ENCODE measurements at places on chromosomes 4 and X.

DNA sequence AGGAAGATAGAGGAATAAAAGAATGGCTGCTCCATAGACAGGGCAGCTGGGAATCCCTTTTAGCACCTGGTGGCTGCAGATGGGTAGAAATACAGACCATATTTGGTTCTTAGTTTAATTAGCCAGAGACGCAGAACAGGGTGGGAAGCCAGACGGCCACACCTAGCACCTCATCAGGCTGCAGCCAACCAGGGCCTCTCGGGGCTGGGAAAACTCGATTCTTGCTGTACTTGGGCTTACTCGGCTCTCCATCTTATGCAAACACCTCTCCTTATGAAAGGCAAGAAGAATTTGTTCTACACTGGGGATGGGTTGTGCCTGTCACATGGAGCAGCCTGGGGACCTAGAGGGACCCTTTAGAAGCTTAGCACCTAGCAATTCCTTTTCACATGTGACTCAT is 19.7 kb downstream of the IRAK1 start:
- DNase-seq: no peak

GRCh38 chr4:169622566-169622965 is 2.2 kb downstream of the CLCN3 start:
- no peak for DNase-seq

GRCh38 chr4:17491196-17491595 is 20.7 kb downstream of the QDPR start:
- DNase-seq: no peak

- DNase-seq: no peak
Observed at GRCh38 chr4:76696109-76696508, 201.8 kb downstream of the SOWAHB start.

DNA sequence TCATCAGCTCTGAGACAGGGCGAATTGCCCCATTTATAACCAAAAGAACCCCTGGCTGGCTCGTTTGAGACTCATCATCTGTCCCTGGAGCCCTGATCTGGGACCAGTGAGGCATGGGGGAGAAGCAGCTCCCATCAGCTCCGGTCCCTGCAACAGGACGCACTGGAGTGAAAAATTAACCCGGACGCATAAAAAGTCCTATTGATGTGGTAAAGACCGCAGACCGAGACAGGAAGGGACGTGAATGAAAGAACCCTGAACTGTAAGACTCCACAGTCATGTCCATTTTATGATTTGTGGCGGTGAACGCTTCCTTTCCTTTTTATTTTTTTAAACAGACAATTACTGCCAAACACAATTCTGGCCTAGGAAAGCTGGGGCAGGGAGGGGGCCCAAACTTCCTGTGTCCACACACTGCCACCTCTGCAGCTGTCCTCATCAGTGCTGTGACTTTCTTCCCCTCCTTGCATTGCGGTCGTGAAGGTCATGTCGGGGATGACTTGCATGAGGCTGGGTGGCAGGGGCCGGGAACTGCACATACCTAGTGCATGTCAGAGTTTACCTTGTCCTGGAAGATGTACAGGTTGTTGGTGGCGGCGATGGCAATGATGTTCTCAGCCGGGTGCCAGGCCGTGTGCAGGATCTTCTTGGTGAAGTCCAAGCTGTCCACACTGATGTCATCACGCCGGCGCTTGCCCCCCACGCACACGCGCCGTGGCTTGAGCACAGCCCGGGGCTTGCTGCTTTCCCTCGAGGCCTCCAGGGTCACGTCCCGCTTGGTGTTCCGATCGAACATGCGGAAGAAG is 53.3 kb downstream of the WFS1 start:
- DNase-seq: no peak

- DNase-seq: no peak
Observed at GRCh38 chr4:165744370-165744769, 128.7 kb upstream of the TLL1 start.

DNA sequence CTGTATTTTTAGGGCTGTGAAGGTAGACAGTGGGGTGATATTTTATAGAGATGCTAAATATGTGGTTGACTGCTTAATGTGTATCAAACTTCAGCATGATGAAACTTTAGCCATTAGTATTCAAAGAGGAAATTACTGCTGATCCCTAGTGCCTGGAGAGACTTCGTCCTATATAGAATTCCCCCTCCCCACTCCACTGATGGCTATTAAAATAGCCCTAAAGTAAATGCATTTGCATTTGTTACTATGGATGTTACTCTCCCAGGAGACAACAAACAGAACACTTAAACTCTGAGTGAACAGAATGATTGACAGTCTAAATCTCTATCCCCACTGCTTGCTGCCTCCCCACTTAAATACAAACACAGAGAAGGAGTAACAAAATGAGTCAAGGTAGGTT is 39.1 kb downstream of the ADGRL3 start:
- no peak for DNase-seq

DNA sequence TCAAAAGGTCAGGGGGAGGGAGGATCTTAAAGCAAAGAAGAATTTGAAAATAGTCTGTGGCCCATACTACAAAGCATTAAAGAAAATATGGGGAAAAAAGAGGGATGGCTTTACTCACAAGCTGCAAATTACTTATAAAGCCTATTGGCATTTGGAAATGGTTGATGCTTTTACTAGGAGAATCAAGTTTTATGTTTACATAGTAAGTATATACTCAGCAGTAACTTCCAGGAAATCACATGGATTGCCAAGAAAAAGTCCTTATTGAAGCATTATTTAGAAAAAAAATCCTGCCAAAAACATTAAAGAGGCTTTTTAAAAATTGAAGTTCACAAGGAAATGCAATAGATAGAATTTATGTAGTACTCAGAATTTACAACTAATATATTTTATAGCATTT is 8.4 kb upstream of the SH3RF1 start:
- no peak for DNase-seq

- no peak for DNase-seq
Observed at GRCh38 chr4:181085557-181085956, 1157.6 kb upstream of the TENM3 start.

GRCh38 chr4:101279377-101279871 is 67.9 kb downstream of the PPP3CA start:
- DNase-seq: no peak

DNA sequence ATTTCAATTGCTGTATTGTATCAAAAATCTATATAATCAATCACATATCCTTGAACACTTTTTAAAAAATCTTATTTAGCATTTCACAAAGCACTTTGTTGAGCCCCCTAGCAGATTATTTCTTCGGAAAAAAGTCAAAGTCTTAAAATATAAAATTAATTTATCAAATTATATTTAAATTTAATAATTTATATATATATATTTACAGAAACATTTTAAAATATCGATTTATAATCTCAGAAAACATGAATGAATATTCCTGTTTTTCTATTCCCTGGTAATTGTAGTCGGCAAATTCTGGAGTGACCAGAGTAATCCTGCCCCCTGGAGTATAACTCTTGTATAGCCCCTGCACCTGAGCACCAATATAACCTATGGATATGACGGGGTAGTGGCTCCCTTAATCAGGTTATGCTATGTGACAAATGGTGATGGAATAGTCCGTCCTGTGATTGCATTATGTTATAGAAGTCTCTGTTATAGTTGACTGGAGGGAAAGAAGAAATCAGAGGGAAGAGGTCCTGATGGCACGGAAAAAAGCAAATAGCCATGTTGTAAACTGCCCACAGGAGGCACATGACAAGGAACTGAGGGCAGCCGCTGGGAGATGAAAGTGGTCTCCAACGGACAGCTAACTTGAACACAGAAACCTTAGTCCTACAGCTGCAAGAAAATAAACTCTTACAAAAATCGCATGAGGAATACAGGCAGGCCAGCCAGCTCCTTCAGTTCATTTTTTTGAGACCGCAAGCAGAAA is 1092.3 kb downstream of the ARAP2 start:
- no peak for DNase-seq

GRCh38 chrX:48492293-48492910 is 16.4 kb upstream of the PORCN start:
- DNase-seq: no peak

GRCh38 chr4:183268556-183268955 is 51.5 kb downstream of the CLDN22 start:
- no peak for DNase-seq

GRCh38 chr4:70895811-70896491 is 6.2 kb upstream of the MOB1B start:
- DNase-seq: no peak

DNA sequence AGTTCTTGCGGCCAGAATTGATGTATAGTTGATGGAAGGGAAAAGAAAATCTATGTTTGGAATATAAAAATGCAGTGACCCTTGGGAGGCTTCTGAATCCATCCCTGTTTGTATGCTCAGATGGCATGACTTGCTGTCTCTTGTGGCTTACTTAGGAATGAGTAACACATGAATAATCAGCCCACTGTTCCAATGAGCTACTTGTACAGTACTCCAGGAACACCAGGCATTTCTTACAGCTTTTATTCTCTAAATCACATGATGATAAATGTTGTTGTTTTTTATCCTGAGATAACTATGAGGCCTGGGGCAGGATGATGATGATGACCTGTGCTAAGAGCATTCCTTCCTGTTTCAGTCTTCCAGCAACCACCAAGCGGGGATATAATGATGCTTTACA is 18.9 kb downstream of the TMPRSS11E start:
- DNase-seq: no peak

DNA sequence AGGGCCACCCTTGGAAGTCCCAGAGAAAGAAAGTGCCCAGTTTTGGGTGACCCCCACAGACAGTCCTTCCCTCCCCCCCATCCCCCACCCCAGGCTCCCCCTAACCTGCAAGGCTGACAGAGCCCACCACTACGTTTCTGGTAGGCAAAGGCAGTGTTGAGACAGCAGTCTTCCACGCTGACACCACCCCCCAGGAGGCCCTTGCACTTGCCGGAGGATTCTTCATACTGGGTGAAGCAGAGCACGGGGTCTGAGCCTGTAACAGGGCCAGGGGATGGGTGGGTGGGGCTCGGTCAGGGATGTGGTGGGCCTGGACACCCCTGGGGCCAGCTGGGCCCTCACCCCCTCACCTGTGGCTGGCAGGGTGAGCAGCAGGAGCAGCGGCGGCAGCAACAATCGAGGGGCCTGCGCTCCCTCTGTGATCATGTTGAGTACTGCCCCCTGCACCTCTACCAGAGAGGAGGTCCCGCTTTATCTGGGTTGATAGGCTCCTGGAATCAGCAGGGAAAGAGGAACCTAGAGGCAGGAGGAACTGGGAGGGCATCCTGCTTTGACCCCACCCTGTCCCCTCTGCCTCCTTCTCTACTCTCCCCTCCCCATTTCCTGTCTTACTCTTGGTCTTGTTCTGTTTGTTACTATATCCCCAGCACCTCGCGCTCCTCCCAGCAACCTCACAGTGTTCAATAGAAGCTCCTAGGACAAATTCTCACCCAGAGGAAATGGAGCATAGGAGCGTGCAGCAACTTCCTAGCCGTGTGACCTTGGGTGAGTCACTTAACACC is at the start of gene CFP:
Gene CFP (minus strand): TSS at position 512 of the 782 bp plus-strand sequence. CDS start 86 bp downstream, at position 426.
- DNase-seq: no peak

GRCh38 chr4:56981795-56982201 is 3.1 kb downstream of the POLR2B start:
- DNase-seq: no peak

DNA sequence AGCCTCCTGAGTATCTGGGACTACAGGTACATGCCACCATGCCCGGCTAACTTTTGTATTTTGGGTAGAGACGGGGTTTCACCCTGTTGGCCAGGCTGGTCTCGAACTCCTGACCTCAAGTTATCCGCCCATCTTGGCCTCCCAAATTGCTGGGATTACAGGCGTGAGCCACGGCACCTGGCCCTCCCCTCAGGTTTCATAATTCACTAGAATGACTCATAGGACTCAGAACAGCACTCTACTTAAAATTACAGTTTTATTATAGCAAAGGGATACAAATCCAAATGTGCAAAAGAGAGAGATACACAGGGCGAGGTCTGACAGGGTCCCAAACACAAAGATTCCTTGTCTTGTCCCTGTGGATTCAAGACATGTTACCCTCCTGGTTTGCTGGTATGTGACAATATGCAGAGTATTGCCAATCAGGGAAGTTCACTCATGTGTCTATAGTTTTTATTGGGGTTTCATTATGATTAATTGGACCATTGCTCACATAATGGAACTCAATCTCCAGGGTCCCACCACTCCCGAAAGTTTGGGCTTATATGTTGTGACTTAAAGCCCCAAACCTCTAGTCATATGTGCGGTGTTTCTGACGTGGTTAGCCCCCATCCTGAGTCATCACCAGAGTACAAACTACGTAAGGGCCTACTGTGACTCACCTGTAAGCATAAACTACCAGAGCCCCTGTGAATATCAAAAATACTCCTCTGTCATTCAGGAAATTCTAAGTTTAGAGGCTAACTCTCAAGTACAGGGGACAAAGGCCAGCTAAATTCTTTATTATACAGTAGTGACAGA is 5.2 kb downstream of the YIPF6 start:
- peak; percentile 55 for DNase-seq

DNA sequence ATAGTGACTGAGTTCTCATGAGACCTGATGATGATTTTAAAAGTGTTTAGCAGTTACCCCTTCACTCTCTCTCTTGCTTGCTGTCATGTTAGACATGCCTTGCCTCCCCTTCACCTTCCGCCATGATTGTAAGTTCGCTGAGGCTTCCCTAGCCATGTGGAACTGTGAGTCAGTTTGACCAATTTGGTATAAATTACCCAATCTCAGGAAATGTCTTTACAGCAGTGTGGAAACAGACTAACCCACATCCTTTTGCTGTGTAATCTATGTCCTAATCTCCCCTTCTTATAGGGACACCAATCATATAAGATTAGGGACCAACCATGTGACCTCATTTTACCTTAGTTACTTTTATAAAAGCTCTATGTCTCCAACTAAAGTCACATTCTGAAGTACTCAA is 677.8 kb downstream of the ADGRL3 start:
- no peak for DNase-seq

GRCh38 chrX:44338361-44338760 is 5.1 kb downstream of the EFHC2 start:
- no peak for DNase-seq

DNA sequence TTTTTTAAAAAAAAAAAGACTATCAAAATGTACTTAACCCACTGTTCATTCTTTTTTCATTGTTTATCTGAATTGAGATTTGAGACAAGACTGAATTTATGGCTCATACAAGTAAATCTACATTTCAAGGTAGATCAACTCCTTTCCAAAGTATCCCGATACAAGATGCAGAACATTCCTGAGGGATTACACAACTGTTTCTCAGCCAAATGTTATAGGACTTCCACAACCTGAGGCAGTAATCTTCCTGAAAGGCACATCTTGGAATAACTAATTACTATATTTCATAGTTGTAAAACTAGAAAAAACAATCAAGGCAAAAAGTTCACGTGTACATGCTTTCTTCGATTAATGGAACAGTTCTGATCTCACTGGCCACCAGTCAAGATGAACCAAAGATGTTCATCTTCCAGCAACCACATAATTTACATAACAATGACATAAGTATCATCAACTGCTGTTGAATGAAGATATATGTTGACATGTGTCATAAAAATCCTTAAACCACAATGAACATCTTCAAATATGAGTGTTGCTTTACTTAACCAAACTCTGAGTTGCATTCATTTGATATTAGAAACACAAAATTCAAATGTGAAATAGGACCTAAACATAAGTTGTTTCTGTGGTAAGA is 225.2 kb upstream of the DKK2 start:
- DNase-seq: no peak

GRCh38 chrX:97397371-97397770 is 513.7 kb downstream of the RPA4 start:
- no peak for DNase-seq

GRCh38 chrX:2416851-2417604 is 83.7 kb downstream of the DHRSX start:
- DNase-seq: no peak
